ENCODE measurements at places on chromosomes 16 and 17.
A peak's percentile ranks its signal among the peaks of the same experiment; 100 is the strongest.

DNA sequence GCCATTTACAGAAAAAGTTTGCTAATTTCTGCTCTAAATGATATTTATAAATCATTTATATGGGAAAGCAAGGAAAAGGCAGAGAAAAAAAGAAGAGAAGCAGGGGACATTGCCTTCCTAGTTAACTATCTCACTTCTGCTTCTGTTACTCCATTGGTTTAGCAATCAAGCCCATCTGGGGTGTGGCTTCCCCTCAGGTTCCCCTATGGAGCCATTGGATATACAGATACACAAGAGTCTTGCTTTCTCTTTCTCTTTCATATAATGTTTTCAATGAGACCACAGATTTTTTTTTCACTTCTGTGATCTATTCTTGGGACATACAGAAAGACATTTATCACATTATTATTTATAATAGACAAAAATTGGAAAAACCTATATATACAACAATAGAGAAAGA, 105.6 kb upstream of the TOM1L1 start:
- DNase-seq = no peak

GRCh38 chr16:68772871-68773270, 35.8 kb downstream of the CDH1 start:
- no peak for DNase-seq

DNA sequence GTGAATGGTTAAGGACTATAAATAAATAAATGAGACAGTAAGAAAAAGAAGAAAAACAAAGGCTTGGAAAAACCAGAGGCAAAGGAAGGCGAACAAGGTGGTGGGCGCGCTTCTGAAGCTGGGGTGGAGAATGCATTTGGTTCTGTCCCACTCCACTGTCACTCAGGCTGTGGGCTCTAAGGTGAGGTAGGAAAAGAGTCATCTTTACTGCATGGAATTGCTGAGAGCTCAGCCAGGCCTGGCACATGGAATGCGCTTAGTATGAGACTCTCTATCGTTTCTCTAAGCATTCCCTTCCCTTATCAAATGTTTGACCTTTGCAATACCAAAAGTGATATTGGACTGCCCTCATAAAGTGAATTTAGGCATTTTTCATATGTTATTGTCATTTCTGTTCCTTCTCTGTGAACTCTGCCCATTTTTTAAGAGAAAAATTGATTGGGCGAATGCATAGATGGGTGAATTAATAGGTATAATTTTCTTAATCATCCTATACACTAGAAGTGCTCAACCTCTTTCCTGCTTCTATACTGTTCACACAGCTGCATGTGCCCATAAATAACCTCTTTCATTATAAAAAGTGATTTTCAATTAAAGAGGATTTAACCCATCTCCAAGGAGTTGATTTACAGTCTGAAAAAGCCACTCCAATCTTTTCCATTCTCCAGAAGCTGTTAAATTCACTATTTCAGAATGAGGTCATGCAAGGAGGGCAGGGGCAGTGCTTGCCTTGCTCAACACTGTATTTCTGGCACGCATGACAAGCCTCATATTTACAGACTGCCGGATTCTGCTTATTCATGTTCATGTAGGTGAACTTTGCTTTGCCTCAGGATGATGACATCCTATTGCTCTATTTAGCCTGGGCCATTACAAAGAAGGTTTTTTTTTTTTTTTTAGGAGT, 87.7 kb downstream of the MYH10 start:
- DNase-seq = no peak

- no peak for DNase-seq
These were observed 64.9 kb downstream of the ITFG1 start for GRCh38 chr16:47395733-47396498.

DNA sequence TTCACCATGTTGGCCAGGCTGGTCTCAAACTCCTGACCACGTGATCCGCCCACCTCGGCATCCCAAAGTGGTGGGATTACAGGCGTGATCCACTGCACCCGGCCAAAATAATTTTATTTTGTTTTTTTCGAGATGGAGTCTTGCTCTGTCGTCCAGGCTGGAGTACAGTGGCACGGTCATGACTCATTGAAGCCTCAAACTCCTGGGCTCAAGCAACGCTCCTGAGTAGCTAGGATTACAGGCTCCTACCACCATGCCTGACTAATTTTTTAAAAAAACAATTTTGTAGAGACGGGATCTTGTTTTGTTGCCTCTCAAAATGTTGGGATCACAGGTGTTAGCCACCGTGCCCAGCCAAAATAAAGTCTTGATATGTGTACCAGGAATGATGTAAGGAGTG, 2.4 kb upstream of the TTLL6 start:
- DNase-seq = no peak

- no peak for DNase-seq
These were observed 113.0 kb upstream of the AXIN2 start for GRCh38 chr17:65674246-65675045.

DNA sequence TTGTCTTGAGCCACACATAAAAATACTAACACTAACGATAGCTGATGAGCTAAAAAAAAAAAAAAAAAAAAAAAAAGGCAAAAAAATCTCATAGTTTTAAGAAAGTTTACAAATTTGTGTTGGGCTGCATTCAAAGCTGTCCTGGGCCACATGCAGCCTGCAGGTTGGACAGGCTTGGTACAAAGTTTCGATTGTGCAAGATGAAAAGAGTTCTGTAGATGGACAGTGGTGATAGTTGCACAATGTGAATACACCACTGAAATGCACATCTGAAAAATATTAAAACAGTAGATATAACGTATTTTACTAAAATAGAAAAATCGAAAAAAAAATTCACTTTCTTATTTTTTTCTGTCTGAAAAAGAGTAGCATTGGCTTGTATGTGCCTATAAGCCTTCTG, 42.9 kb downstream of the AMFR start:
- DNase-seq = no peak

- DNase-seq = no peak
These were observed 134.1 kb downstream of the KATNIP start for GRCh38 chr16:27684047-27684446.

DNA sequence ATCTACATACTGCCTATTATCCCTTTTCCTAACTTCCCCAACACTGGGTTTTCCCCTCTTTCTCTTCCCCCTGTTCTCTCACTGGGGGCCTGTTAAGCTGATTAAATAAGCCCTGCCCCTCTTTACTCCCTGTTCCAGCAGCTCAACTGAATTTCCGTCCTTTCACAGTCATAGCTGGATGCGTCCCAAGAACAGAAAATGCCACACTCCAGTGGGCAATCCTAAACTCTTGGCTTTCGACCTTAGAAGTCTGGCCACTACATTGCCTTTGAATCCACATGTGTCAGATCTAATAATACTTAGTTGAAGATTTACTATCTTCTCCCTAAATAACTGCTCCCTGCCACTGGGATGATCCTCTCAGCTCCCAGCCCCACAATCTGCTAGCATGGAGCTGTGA, 34.5 kb downstream of the KCNJ16 start:
- DNase-seq = no peak

DNA sequence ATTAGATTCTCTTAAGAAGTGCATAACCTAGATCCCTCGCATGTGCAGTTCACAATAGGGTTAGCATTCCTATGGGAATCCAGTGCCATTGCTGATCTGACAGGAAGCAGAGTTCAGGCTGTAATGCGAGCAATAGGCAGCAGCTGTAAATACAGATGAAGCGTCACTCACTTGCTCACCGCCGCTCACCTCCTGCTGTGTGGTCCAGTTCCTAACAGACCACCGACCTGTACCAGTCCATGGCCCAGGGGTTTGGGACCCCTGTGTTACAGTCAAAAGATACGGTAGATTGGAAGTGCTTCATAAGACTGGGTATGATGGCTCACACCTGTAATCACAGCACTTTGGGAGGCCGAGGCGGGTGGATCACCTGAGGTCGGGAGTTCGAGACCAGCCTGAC, 2.8 kb downstream of the STAT5A start:
- DNase-seq = no peak

GRCh38 chr16:11511328-11511727, 75.4 kb downstream of the LITAF start:
- no peak for DNase-seq

- peak; percentile 67 for DNase-seq
These were observed 348.3 kb downstream of the CPPED1 start for GRCh38 chr16:12455287-12455798.

DNA sequence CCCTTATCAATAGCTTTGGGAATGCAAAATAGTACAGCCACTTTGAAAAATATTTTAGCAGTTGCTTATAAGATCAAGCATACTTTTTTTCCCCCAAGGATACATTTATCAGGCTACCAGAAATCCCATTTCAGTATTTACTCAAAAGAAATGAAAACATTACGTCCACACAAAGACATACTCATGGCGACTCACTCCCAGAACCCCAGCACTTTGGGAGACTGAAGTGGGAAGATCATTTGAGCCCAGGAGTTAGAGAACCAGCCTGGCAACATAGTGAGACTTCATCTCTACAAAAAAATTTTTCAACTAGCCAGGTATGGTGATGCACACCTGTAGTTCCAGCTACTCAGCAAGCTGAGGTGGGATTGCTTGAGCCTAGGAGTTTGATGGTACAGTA, 5.9 kb downstream of the SKA2 start:
- no peak for DNase-seq

GRCh38 chr17:16273929-16274339, 56.9 kb downstream of the PIGL start:
- no peak for DNase-seq

GRCh38 chr16:88626646-88627045, 11.7 kb upstream of the IL17C start:
- no peak for DNase-seq

- no peak for DNase-seq
These were observed 26.0 kb downstream of the CBFB start for GRCh38 chr16:67054901-67055300.

- no peak for DNase-seq
These were observed 431.4 kb downstream of the KCNJ18 start for GRCh38 chr17:22123536-22124281.

DNA sequence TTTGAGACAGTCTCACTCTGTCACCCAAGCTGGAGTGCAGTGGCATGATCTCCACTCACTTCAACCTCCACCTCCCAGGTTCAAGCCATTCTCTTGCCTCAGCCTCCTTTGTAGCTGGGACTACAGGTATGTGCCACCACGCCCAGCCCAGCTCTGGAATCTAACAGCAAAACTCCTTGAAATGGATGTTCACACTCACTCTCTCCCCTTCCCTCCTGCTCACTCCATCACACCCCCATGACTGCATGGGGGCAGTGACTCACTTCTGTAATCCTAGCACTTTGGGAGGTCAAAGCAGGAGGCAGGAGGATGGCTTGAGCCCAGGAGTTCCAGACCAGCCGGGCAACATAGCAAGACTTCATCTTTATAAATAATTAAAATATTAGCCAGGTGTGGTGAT, 11.1 kb upstream of the TFAP4 start:
- no peak for DNase-seq

DNA sequence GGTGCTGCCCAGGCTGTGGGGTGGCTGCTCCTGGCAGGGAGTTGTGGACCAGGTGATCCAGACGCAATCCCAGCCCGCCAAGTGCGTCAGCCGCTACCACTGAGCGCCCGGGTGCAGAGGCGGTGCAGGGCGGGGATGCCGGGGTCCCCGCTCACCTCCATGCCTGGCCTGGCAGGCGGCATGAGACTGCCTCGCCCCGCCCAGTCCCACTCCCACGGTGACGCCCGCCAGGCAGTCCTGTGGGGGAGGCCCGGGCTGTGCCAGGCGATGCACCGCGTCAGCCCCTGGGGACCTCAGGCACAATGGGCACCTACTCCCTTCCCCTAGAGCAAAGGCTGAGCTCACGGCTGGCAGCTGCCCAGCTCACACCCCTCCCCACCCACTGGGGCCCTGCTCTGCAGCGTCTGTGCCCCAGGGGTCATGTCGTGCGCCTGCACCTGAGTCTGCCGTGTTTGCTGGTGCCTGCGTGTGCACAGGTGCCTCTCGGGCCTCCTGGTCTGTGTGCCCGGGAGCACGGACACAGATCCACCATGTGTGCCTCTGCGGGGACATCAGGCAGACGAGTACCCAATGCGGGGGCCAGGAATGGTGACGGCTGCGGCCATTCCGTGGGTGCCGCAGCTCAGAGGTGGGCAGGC, 5.3 kb downstream of the RPUSD1 start:
- no peak for DNase-seq

DNA sequence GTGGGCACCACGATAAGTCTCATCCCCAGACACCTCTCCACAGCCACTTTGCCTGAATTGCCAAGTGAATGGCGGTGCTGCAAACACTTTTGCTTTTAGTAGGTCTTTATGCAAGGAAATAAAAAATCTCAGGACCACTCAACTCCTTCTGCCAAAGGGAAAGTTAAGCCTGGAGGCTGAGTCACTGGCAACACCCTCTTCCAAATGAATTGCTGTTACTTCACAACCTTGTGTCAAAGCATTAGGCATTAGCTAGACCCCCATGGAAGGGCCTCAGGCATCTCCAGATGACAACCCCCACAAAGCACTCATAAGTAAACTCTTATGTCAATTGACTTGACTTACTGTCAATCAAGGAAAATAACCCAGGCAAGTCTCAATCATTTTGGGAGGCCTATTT, 43.0 kb downstream of the RNF112 start:
- no peak for DNase-seq

GRCh38 chr16:82832821-82833220, 206.1 kb downstream of the CDH13 start:
- no peak for DNase-seq

- DNase-seq = no peak
These were observed 41.2 kb downstream of the PRMT7 start for GRCh38 chr16:68351991-68352431.

DNA sequence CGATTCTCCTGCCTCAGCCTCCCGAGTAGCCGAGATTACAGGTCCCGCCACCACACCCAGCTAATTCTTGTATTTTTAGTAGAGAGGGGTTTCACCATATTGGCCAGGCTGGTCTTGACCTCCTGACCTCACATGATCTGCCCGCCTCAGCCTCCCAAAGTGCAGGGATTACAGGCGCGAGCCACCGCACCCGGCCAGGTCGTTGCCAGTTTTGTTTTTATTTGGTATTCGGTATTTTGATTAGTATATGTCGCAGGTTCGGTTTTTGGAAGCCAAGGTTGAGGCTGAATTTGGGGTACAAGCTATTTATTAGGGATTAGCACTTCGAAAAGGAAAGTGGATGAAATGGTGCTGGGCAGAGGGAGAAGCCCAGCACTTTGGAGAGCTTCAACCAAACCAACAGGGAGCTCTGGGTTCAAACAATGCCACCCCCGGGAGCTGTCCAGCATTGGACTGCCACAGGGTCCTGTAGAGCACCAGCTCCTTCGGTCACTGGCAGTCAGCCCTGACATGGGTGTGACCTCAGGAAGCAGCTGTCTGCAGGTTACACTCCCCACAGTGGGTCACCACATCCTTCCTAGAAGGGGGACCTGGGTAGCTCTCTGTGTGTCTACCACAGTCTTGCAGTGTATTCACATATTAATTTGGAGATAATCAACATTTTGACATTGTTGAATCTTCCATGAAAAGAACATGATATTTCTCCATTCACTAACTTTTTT, 1.5 kb upstream of the CLEC10A start:
- DNase-seq = peak; percentile 44

GRCh38 chr17:30372755-30373154, 6.0 kb upstream of the CPD start:
- DNase-seq = peak; percentile 62
